T-helper 2 cell (primary cell): ENCODE measurements at places on chromosomes 16 and 17.
A peak's percentile ranks its signal among the peaks of the same experiment; 100 is the strongest.

GRCh38 chr16:38941-39892 is 14.2 kb downstream of the POLR3K start:
- DNase-seq, result no peak

DNA sequence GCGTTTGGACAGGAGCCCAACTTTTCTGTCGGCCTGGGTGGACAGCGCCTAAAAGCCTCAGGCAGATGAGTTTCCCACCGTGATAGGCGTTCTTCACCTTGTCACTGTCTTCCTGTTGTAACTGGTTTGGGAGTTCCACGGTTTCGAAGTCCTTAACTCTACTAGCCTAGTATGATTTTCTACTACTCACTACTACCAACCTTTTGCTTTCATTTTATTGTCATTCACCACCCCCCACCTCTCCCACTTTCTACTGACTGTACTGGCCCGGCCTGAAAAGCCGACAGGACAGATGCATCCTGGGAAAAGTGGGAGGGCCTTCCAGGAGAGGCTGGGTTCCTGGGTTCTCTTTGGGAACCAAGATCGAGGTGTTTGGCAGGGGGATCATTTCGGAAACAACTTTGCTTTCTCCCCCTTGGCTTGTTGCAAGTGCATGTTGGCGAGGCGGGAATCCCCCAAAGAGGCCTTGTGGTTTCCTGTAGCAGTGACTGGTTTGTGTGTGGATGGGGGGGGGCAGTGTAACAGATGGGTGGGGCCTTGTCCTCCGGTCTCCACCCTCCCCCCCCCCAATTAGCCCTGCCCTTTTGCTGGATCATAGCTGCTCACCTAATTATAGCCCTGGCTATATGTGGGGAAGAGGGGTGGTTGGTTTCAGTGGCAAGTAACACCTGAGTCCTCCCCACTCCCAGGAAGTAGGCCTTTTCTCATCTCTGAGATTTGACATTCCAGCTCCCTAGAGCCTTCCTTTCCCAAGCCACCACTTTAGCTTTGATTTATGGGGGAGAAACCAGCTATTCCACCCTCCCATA is 1.4 kb downstream of the EIF5A start:
- DNase-seq, result peak; percentile 62

- no peak for DNase-seq
These were observed 62.7 kb downstream of the HLF start for GRCh38 chr17:55327225-55328088.

DNA sequence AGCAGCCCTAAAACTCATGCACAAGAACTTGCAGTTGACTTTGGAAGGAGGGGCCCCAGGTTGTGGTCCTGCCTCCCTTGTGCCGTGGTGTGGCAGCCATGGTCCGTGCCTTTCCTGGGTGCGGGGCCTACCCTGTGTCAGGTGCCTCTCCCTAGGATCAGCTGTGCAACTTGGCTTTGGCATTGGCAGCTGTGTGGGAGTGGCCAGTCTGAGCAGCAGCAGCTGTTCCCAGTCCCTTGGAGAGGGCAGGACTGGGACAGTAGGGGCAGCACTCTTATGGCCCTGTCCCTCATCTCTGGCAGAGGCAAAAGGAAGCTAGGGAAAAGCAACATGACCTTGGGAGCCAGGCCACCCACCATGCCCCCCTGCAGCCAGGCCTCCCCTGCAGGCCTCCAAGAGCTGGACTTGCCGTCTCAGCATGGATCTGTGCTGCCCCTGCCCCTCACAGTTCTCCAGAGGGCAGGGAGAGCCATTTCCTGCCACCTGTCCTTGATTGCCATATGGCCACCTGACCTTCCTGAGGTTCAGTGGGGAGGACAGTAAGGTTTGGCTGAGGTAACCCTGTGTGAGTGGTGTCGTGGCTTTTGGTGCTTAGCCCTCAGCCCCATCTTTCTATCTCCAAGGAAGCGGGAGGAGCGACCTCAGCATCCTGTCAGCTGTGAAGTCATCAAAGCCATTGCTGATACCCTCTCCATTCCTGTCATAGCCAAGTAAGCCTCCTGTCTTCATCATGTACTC is 15.5 kb upstream of the NFATC3 start:
- DNase-seq, result no peak

DNA sequence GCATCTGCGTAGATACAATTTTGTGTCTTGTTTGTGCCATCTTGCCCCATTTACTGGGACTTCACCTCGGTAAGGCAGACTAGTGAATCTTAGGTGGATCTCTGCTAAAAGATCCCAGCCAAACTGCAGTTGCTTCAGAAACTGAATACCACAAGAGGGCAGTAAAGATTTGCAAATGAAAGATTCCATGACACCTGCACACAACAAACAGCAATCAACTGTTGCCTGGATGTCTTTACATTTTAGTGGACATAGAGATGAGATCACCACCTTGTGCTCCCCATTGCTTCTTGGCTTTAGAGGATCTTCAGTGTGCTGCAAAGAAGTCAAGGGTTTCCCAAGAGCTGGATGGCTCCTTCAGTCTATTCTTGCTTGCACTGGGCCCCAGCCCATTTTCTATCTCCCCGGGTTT is 119.2 kb upstream of the CACNG5 start:
- DNase-seq, result peak; percentile 69

GRCh38 chr16:79902351-79902750 is 301.8 kb upstream of the MAF start:
- DNase-seq, result no peak

GRCh38 chr16:9647981-9648701 is 534.1 kb downstream of the GRIN2A start:
- DNase-seq, result no peak

GRCh38 chr16:79071424-79071823 is 529.1 kb downstream of the MAF start:
- DNase-seq, result no peak

- DNase-seq, result peak; percentile 65
These were observed 10.7 kb downstream of the TBX2 start for GRCh38 chr17:61410141-61411010.

GRCh38 chr16:51429041-51429440 is 278.0 kb upstream of the SALL1 start:
- no peak for DNase-seq

DNA sequence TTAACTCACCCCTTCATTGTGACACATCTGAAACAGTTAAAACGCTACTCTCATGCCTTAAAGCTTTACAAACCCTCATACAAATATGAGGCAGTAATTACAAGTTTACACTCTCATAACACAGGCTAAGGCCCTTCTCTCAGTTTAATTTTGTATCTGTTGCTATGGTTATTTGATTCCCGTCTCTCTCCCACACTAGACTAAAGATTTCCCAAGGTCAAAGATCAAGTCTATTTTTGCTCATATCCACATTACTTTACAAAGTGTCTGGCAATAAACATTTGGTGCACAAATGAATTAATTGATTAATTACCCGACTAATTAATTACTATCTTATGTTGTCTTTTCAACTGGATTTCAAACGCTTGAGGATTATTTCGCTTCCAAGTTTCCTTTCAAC is 86.4 kb upstream of the MYOCD start:
- no peak for DNase-seq

GRCh38 chr17:32298721-32299579 is 33.3 kb downstream of the RHBDL3 start:
- DNase-seq, result no peak

DNA sequence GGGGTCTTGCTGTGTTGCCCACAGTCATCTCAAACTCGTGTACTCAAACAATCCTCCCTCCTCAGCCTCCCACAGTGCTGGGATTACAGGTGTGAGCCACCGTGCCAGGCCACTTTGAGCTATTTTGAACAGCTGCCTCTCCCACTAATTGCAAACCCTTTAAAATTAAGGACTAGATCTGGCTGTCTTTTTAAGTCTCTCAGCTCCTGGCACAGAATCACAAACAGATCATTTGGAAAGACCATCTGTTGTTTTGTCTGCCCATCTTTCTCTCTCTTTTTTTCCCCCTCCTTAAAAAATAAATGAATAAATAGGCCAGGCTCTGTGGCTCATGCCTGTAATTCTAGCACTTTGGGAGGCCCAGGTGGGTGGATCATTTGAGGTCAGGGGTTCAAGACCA is 10.9 kb upstream of the STAT3 start:
- no peak for DNase-seq

- no peak for DNase-seq
These were observed 8.0 kb downstream of the TXNDC11 start for GRCh38 chr16:11734653-11735043.

DNA sequence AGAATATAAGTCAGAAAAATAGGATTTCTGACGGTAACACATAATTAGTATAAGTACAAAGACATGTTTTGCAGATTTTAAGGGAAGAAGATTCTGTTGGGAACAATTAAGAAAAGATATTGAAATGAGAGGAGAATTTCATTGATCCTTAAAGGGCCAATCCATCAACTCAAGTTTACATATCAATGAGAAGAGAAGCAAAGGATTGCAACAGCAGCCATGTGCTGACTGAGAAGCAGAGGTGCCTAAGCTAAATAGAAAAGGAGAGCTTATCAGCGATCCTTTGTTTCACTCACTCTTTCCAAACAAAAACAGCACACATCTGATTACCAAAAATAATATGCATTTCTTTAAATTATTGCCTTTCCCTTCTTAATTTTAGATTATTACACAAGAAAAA is 94.6 kb downstream of the ITFG1 start:
- no peak for DNase-seq

DNA sequence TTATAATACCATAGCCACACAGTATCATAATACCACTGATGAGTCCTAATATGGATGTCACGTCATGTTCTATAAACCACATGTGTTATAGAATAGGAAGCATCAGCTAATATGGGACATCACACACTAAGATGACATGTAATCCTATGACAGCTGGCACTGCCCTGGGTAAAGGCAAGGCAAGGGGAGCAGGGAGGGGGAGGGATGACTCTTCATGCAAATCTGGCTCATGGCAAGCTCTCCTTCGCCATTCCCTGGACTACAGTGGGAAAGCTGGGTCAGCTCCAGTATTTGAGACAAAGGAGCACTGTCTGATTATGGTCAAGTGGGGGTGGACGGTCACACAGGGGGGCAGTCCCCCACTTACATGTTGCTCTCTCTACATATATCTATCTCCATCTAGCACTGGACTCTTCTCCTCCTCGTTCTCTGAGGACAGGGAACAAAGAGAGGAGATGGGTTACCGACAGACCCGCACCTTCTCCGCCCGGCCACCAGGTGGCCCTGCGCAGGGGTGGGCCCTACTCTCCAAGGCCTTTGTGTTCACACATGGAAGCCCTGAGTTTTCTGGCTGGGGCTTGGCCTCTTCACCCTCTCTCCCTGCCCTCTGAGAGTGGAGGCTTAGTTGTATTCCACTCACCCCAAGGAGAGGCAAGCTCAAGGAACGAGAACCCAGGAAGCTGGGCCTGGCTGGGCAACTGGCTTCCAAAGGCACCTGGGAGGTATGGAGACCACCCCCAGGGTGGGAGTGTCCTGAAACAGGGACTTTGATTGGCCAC is 23.4 kb upstream of the MPO start:
- no peak for DNase-seq

DNA sequence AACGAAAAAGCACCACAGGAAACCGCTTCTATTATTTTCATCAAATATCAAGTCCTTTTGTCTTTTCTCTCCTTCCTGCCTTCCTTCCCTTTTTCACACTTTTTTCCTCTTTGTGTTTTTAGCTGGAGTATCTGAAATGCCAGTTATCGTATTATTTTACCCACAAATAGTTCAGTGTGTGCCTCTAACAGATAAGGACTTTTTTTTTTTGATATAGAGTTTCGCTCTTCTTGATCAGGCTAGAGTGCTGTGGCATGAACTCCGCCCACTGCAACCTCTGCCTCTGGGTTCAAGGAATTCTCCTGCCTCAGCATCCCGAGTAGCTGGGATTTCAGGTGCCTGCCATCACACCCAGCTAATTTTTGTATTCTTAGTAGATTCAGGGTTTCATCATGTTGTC is 10.7 kb downstream of the DNAAF1 start:
- no peak for DNase-seq

DNA sequence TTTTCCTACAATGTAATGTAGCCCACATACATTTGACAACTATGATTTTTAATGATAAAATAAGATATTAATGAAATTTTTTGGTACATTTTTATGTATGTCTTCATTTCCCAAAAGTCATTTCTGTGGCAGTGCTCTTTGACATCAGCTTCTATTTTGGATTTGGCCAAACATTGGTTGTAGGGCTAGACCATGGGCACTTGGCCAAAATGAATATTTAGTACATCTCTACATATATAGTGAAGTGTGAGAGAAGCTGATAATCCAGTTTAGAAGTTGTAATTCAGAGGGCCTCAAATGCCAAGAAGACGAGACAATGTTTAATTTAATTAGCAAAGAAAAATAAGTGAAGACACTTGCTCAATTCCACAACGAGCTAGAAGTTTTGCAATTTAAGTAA is 724.9 kb upstream of the SOX9 start:
- no peak for DNase-seq

GRCh38 chr17:36839256-36839655 is 98.0 kb upstream of the LHX1 start:
- no peak for DNase-seq

DNA sequence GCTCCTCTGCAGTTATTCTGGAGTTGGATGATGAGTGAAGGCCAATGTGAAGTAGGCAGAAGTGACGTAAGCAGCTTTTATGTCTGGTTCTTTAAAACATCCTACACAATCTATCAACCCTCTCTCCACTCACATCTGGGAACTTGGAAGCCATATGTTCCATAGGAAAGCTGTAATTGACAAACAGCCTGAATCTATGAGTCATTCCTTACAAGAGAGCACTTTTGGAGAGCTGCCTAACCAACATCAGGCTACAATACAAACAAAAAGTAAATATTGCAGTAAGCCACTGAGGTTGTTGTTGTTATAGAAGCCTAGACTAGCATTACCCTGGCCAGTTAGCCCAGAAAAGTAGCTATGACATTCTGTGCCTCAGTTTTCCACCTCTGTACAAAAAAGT is 5.9 kb downstream of the CCL7 start:
- no peak for DNase-seq

GRCh38 chr16:12294471-12294870 is 317.9 kb downstream of the SNX29 start:
- DNase-seq, result no peak

- DNase-seq, result no peak
These were observed 646 bp downstream of the CBX2 start for GRCh38 chr17:79778504-79779083.

GRCh38 chr17:36972186-36972700 is 23.5 kb downstream of the AATF start:
- no peak for DNase-seq

DNA sequence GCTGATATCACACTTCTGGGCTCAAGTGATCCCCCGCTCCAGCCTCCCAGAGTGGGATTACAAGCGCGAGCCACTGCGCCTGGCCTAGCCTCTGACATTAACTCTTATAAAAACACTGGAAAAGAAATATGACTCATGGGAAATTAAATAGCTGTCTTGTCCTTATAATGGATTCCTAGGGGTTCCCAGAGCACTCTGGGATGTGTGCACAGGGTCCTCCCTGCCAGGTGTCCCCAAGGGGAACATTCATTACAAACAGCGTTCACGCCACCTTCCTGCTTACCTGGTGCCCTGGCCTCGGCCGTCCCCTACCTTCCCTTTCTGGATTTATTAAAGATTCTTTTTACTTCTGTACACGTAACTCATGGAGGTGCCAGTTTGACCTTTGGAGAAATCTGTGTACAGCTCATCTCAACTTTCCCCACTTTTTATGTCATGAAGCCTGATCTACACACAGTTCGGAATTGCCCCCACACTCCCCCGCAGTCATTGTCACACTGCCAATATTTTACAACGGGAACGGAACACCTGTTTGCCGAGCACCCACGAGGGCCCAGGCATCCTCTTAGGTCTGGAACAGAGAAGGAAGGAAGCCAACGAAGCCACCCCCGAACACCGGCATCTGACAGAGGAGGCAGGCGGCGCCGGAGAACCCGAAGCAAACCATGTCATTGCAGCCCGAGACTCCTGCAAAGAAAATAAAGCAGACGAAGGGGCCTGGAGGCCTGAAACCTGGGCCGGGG is 39.7 kb upstream of the MEAK7 start:
- no peak for DNase-seq
